ENCODE measurements at places on chromosomes 16 and 17. TPM values are rescaled to one million over a fixed set of nuclear protein-coding genes. Genes with fewer than 3 reads are reported as not detected.

DNA sequence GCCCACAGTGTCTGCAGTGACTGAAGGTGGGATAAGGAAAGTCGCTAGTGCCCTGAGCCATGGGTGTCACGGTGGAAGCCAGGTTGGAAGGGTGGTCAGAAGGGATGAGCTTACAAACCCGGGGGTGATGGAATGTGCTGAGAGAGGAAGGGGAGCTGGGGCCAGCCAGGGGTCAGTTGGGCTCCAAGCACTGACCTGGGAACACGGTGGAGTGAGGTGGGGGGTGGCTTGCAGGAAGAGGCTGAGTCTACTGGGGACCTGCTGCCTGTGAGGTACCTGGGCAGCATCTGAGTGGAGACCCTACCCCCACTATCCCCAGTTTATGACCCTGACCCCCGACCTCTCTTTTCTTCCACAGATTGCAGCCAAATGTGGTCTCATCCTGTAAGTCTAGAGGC is 3.1 kb downstream of the TMEM92 start:
- no peaks in the 10 kb centered on the region for H3K4me1 ChIP-seq
- H3K27me3 ChIP-seq: peaks cover 6% of the 10 kb centered on the region
- DNase-seq: no peak
- no peak overlapping the region for H3K27ac ChIP-seq
- no peaks in the 10 kb centered on the region for H3K36me3 ChIP-seq
- no peak overlapping the region for H3K4me3 ChIP-seq

- H3K4me1 ChIP-seq: peaks cover 25% of the 10 kb centered on the region
- H3K36me3 ChIP-seq: no peaks in the 10 kb centered on the region
- no peak overlapping the region for H3K4me3 ChIP-seq
- DNase-seq: no peak
Measured at GRCh38 chr17:19001907-19002590, 2.5 kb downstream of the FAM83G start.

- DNase-seq: no peak
- no peak overlapping the region for H3K27ac ChIP-seq
- H3K4me1 ChIP-seq: peaks cover 16% of the 10 kb centered on the region
- no peaks in the 10 kb centered on the region for H3K27me3 ChIP-seq
- H3K36me3 ChIP-seq: no peaks in the 10 kb centered on the region
- no peak overlapping the region for H3K4me3 ChIP-seq
Measured at GRCh38 chr16:441447-441846, 16.0 kb downstream of the RAB11FIP3 start.

Gene SPNS2
- 16.3 TPM for total RNA-seq

Gene DNAH17
- 0.21 TPM for total RNA-seq

DNA sequence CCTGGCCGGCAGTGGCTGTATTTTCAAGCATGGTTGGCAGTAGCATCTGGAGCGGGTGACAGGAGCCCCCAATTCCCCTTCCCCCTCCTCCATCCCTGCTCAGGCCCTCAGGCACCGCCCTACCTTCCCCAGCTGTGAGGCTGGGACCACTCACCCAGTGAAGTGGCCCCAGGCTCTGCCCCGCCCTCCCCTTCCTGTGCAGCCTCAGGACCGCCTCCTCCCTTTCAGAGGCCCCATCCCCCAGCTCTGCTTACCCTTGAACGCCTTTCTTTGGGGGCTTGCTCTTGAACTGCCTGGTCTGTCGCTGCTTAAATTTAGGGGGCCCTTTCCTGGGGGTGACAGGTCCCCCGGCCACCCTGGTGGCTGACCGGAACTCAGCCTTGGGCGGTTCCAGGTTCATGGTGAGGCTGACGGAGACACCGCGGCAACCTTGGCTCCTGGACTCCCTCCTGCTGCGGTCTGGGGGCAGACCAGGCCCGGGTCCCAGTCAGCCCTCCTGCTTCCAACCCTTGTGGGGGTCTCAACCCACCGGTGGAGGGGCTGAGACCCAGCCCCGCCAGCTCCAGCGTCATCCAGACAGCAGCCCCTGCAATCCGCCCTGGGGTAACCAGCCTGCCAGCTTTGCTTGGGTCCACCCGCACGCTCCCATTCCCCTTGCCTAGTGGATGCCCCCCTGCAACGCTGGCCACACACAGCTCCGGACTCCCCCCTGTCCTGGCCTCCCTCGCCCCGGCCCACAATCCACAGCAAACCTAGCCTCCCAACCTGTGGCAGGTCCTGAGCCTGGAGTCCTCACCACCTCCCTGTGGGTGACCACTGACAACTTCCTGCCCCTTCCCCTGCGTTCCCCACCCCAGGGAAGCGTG is 3.2 kb downstream of the PDE6G start:
- no peak overlapping the region for H3K27ac ChIP-seq
- no peaks in the 10 kb centered on the region for H3K4me1 ChIP-seq
- DNase-seq: no peak
- H3K4me3 ChIP-seq: no peak overlapping the region
- H3K27me3 ChIP-seq: peaks cover 6% of the 10 kb centered on the region

GRCh38 chr16:55655897-55656681 is at the start of gene SLC6A2:
Gene SLC6A2, plus strand, starts transcription at chr16:55655988. Its CDS starts 707 bp downstream, at chr16:55656695.
- H3K4me3 ChIP-seq: no peak within 1 kb of the TSS
- no peaks in the 10 kb centered on the region for H3K36me3 ChIP-seq
- DNase-seq: no peak
- H3K27me3 ChIP-seq: peaks cover 10% of the 10 kb centered on the region

DNA sequence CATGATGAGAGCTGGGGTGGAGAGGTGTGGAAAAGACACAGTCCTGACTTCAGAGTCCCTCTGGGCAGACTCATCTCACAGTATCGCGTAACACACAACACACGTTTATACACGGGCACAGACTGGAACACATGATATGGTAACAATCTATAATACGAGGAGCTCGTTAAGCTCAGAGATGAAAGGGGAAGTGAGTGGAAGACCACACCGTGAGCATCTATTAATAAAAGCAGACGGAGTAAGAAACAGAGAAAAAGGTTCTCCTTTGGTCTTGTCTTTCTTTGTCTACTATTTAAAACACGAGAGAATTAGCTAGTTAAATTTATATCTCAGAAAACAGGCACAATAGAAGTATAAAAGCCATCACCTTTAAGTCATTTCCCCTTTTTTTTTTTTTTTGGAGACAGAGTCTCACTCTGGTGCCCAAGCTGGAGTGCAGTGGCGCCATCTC is 13.5 kb downstream of the ANKRD11 start:
- peaks cover 35% of the 10 kb centered on the region for H3K4me1 ChIP-seq
- H3K27ac ChIP-seq: no peak overlapping the region
- no peak overlapping the region for H3K4me3 ChIP-seq
- no peaks in the 10 kb centered on the region for H3K36me3 ChIP-seq
- H3K27me3 ChIP-seq: no peaks in the 10 kb centered on the region
- DNase-seq: no peak
